ENCODE measurements at places on chromosomes 1 and 21.
A peak's percentile ranks its signal among the peaks of the same experiment; 100 is the strongest.

DNA sequence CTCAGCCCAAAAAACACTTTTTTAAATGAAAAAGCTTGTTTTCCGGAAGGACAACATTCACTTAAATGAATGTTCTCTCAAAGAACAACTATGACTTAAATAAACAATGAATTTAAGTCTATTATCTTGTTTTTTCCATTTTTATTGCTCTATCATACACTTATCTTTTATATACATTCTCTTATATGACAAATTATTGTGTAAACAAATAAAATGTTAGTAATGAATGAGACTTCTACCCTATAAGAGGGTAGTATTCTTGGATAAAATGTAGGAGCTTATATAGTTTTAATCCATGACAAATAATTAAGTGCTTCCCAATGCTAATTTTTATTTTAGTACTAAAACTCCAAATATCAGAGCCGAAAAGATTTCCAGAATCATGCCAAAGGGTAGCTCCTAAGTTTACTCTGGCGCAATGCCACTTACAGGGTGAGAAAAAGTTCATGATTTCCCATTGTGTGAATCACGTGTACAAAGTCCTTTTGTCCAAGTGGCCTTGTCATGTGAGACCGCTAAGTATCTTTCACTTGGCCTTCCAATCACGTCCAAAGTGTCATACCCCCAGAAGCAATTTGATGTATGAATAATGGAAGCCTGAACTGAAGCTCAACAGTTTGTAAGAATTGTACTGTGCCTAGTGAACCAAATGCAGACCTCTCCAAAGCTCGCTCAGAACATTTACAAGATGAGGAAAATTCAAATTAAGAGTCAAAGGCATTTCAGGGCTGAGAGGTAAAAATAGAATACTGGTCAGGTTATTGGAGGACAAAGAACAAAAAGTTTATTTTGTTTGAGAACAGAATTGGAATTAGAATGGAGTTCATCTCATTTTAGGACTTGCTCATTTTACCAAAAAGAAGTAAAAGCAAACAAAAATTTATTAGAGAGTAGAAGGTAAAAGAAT is 56.6 kb upstream of the C1orf21 start:
- DNase-seq = no peak

GRCh38 chr1:73789965-73790364 is 408.0 kb downstream of the LRRIQ3 start:
- no peak for DNase-seq

DNA sequence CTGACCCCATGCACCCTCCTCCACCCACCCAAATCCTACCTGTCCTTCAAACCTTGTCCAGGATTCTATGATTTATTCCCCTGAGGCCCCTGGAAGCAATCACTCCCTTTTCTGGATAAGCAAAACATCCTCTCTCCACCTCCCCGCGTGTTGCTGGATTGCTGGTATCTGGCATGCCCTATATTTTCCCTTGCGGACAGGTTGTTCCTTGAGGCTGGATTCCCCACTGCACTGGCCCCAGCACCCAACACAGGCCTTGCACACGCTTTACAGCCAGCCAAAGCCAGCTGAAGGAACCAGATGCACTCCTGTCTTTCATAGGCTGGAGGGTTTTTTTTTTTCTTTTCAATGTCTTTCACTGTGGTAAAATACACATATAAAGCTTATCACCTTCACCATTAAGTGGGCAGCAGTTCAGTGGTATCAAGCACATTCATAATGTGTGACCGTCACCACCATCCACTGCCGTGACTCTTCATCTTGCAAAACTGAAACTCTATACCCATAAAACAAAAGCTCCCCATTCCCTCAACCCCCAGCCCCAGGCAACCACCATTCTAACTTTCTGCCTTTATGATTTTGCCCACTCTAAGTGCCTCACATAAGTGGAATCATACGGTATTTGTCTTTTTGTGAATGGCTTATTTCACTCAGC is 50.9 kb downstream of the TOR1AIP2 start:
- DNase-seq = no peak

DNA sequence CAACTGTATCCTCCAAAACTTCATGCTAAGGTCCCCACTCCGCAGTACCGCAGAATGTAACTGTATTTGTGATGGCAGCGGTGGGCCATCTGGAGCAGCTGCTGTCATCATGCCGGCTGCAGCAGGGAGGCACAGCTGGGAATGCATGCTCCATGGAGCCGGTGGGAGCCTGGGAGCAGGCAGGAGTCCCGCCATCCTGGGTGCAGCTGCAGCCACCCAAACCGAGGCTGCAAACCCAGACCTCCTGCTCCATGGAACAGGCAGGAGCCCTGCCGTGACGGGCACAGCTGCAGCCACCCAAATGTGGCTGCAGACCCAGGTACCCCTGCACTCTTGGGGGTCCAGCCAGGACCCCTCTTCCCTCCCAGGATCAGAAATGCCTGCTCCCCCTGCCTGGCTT is 80.3 kb downstream of the SCMH1 start:
- no peak for DNase-seq

DNA sequence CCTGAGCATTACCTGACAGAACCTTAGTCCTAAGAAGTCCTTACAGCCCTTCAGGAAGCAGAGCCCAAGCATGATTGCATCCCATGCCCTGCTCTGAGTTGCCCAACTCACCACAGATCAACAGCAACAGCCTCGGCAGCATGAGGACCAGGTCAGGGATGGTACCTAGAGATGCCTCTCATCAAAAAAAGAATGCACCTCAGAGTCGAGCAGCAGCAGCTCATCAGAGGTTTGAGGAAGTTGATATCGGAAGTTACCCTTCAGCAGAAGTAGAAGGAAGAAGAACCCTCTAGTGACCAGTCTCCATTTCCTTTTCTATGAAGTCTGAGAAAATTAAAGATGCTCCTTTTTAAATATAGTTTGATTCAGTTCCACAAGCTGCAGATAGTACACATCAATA is at the start of gene FCRL1:
TSS of gene FCRL1 (minus strand) at position 225 of the 400 bp plus-strand sequence. CDS start at position 142, 83 bp downstream.
- no peak for DNase-seq

- no peak for DNase-seq
Observed at GRCh38 chr21:44985441-44986401, 45.9 kb downstream of the SLX9 start.

DNA sequence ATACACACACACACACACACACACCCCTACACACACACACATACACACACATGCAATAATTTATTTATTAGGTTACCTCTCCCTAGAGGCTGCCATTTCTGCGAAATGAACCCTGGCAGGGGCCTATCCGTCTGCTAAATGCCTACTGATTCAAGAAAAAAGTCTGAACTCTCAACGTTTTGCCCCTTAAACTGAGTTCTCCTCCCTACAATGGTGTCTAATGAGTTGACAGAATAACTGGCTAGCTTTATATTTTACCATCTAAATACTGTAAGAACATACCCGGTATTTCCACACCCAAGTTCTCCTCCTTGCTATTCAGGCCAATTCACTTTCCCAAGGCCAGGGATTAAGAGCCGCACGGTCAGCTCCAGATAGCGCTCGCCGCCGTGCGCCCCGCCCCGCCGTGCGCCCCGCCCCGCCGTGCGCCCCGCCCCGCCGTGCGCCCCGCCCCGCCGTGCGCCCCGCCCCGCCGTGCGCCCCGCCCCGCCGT is 339 bp upstream of the RNPC3 start:
- DNase-seq = no peak

GRCh38 chr1:210291786-210292230 is 36.9 kb upstream of the HHAT start:
- DNase-seq = no peak

- DNase-seq = no peak
Observed at GRCh38 chr1:154501423-154502065, 475 bp upstream of the TDRD10 start.

DNA sequence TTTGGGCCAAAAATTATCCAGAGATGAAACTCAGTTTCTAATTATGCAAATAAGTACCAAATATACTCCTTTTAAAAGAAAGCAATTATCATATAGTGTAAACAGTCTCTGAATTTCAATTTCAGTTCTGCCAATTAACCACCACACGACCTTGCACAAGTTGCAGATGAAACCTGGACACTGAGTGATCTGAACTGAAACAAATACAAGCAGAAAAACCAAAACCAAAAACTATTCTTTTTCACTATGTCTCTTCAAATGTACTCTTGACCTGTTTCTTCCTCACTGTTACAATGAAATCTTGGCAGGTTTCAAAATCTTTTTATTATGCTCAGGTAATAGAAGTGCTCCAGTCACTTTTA is 79.2 kb downstream of the TYW3 start:
- DNase-seq = no peak

DNA sequence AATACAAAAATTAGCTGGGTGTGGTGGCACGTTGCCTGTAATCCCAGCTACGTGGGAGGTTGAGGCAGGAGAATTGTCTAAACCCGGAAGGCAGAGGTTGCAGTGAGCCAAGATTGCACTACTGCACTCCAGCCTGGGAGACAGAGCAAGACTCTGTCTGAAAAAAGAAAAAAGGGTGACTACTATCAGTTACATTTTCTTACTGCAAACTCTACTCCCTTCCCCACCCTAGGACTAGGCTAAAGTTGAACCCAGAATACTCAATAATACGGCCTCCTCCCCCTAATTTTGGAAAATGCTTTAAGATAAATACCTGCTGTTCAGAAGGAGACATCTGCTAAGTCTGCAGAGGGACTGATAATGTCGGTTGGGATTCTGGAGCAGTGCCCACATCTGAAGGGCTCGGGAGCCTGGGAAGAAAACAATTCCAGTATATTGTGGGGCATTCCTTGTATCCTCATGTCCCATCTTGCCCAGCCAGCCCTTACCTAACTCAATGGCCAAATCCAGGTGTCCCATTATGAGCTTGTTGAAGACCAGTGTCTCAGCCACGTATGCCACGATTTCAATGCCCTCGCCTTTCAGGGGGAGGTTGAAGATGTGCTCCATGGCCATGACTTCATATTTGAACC is 89.7 kb downstream of the ADCY10 start:
- DNase-seq = no peak

- no peak for DNase-seq
Observed at GRCh38 chr21:37447288-37447936, 80.8 kb downstream of the DYRK1A start.

DNA sequence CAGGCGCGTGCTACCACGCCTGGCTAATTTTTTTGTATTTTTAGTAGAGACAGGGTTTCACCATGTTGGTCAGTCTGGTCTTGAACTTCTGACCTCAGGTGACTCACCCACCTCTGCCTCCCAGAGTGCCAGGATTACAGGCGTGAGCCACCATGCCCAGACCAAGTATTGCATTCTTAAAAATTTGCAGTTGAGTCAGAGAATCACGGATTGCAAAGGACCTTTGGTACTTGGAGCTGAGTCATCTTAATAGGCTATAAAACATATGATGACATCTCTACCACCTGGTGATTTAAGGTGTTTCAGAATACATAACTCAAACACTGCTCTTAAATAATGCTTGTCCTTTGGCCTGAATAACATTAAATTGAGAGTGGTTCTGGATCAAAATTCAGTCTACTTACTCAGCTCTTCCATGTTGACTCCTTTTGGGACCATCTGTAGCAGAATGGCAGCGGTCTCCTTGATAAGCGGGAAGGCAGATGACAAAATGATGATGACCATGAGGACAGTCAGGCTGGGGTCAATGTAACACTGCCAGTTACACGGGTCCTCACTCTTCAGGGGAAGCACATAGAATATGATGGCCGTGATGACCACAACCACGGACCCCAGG is 10.4 kb downstream of the SLC30A10 start:
- peak; percentile 56 for DNase-seq

GRCh38 chr1:156914440-156914856 is 6.0 kb upstream of the LRRC71 start:
- no peak for DNase-seq

GRCh38 chr1:145750426-145750825 is 31.1 kb downstream of the CD160 start:
- no peak for DNase-seq

DNA sequence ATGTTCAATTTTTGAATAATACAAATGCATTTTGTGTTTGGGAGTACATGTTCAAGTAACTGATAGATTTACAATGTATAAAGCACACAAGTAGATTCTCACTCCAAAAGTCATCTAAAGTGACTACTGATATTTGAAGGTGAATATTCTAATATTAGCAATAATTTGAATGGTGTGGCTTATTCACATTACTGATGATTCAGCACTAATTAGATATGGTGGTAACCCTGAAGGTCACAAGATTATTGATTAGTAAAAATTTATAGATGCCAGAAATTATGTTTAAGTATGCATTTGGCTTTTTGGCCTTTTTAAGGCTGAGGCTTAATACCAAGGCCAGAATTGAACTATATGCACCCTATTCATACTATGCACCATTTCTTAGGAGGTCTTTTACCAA is 52.4 kb upstream of the TENT5C start:
- DNase-seq = no peak

DNA sequence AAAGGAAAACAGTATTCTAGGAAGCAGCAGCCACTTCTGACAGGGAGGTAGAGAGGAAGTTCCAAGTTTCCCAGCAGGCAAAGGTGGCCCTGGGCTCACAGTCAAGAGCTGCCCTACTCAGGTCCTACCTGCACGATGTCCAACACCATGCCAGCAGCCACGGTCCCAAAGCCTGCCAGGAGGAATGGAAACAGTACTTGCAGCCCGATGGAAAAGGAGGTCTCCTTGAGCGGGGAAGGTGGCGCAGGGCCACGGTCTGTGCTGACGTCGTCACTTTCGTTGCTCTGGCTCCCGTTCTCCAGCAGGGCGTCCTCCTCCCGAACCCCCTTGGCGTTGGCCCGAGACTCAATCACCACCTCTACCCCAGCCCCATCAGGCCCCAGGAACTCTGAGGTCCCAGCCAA is 3.1 kb downstream of the SLC41A1 start:
- no peak for DNase-seq

DNA sequence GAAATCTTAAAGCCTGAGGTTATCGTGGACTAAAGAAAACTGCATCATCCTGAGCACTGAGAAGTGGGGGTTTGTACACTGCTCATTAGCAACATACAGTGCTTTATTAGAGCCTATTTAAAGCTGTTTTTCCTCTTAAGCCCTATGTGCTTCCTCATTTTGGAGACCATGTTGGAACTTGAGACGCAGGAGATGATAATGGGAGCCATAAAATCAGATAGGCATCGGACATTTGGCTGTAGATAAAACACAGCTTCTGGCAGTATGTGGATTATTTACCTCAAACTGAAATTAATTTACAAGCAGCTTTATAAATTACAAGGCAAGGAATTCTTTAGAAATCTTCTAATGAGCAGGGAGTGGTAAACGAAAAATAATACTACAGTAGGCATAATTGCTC is 147.7 kb upstream of the IVNS1ABP start:
- DNase-seq = no peak

- no peak for DNase-seq
Observed at GRCh38 chr1:119147661-119148090, 7.2 kb upstream of the WARS2 start.

All from HS-5 (cell line).